ENCODE measurements at places on chromosomes 2 and 18. TPM values are rescaled to one million over a fixed set of nuclear protein-coding genes. Genes with fewer than 3 reads are reported as not detected.

DNA sequence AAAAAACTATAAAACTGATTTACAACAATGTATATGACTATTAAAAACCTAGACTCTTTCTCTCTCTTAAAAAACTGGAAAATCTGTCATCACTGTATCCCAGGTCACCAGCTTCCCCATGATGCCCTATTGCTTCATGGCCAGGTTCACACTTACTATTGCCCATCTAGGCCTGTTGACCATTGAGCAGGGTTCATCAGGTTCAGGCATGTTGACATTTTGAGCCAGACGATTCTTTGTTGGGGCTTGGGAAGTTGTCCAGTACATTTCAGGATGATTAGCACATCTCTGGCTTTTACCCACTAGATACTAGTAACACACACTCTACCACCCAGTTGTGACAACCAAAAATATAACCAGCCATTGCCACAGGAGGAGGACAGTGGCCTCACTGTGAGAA is 26.9 kb upstream of the RAB27B start:
- no peak for DNase-seq

DNA sequence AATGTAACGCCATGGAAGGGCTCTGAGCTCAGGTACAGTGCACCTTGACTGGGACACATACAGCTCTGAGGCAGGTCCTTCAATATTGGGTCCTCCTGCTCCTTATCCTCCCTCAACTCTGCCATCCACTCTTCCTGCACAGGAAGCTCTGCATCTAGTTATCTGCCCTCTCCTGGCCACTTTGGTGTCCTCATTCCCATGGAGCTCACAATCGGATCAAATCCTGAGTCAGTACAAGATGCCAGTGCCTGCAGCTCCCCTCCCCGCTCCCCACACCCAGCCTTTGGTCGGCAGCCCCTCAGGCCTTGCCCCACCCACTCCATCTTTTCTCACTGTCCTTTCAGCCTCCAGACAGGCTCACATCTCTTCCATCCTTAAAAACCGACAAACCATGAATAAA is 58.0 kb downstream of the LRRFIP1 start:
- no peak for DNase-seq

DNA sequence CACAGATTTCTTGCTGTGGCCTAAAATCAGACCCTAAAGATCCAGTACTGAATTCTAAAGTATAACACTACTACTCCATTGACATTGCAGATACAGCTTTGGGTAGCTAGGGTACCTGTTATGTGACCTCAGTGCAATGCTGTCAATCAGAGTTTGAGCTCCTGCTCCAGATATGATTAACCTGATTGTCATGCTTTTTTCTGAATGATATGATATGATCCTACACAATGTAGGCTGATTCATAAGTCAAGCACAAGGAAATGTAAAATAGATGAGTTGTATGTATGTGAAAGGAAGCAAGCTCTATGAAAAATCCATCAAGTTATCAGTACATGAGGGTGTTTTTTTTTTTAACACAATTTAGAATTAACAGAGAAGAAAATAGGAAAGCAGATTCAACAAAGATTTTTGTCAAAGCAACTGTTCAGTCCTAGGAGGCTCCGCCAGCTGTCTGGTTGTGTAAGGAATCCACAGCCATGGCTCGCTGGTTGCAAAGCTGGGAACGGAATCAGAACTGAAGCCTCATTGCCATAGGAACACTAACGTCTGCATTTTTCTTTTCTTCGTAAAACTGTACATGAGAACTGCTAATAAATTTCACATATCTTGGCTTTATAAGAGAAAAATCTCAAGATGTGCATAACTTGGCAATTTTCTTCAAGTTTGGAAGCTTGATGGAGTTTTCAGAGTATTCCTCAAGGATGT is 52.9 kb downstream of the NR4A2 start:
- no peak for DNase-seq

- no peak for DNase-seq
Observed at GRCh38 chr2:133988316-133988891, 265.5 kb upstream of the MGAT5 start.

DNA sequence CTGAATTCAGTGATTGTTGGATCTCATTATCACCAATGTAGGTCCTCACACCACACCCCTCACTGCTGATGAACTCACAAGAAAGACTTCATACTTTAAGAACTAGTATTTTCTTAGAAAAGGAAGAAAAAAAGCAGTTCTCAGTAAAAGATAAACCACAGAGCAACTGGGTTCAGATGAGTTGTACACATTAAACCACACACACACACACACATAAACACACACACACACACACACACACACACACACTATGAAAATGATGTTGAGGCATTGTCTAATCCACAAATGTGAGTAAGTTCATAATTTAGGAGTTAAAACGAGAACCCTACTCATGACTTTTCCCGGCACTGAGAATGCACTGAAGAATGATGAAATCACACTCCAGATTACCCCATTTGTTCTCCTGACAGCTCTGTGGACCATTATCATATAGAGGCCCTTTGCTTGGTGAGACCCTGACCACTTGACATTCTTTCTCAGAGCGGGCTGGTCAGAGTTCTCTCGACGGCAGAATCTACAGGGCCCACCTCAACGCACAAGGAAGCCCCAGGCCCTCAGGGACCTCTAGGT is 106.2 kb downstream of the BCL2 start:
- no peak for DNase-seq

CPLX4 gene
- polyA plus RNA-seq: not detected

DNA sequence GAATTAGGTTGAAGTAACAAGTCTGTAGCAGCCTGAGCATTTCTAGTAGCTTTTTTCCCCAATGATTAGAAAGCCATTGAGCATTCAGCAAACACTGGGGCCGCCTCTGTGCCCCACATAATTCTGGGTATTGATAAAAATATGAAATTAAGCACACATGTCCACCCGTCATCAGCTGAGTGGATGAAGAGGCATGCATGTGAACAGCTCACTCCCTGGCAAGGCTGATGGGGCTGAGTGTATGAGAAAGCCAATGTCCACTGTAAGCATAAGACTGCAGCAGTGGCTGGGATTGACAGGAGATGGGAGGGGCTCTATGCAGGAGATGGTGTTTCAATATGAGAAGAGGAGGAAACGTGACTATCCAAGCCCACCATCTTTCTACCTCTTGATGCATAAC is 124.4 kb upstream of the KLHL29 start:
- no peak for DNase-seq

GRCh38 chr2:159445307-159445706 is 158.8 kb upstream of the WDSUB1 start:
- DNase-seq: no peak

- no peak for DNase-seq
Observed at GRCh38 chr2:169110916-169111315, 41.6 kb downstream of the DHRS9 start.

- no peak for DNase-seq
Observed at GRCh38 chr2:111199840-111200239, 79.1 kb downstream of the BCL2L11 start.

IL36B gene
- not detected for polyA plus RNA-seq

All from heart left ventricle (tissue), 16 donors.